ENCODE measurements at places on chromosomes 3 and 15.

DNA sequence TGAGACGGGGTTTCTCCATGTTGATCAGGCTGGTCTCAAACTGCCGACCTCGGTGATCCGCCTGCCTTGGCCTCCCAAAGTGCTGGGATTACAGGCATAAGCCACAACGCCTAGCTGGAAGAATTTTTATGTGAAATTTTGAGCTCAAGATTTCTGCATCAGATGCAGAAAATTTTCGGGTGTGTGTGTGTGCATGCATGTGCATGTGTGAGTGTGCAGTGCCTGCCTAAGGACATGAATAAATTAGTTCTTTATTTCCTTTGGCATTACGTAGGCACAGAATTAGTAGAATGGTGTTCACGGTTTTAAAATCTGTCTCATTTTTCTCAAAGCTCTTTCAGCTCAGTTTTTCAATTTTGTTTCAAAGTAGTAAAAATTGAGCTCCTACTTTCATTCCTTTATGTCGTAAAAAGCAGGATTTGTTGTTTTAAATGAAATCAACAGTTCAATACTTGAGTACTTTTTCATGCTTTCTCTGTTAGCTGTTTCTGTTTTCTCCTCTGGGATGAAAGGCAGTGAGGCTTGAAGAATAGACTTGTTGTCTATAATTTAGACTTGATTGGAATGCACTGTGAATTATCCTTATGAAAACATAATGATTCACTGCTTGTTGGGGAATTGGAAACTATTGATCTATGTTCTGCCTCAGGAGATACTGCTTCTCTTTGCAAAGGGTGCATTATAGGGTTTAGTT lies 23.3 kb upstream of the RAB11A start:
- DNase-seq, result no peak

- no peak for DNase-seq
Measured at GRCh38 chr3:71048948-71049347, 534.6 kb downstream of the FOXP1 start.

DNA sequence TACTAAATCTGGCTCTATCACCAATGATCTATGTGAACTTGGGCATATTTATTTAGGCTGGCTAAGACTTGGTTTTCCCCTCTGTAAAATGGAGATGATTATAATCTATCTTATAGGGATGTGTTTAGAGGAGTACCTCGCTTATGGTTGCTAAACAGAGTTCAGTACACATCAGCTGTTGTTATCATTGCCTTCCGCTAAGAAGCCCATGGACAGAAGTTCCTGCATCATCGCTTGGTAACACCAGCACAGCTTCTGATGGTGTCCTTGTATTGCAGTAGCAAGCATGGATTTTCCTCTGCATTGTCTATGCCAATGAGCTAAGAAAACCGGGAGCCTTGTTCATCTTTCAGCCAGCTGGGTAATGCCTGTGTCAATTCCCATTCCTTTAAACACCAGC lies 73.1 kb upstream of the LRTM1 start:
- no peak for DNase-seq

DNA sequence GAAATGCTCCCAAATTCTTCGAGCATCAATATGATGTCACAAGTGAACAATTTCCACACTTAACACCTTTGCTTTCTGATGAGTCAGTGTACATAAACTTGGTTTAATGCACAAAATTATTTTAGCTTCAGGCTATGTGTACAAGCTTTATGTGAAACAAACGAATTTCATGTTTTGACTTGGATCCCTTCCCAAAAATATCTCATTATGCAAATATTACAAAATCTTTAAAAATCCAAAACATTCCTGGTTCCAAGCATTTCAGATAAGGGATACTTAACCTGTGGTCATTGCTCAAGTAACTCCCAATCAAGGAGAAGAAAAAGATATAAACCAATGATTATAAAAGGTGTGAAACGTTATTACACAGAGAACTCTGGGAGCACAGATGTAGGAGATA lies 25.2 kb downstream of the RAB5A start:
- DNase-seq, result no peak

GRCh38 chr15:95816591-95816990 lies 513.9 kb upstream of the NR2F2 start:
- DNase-seq, result no peak

DNA sequence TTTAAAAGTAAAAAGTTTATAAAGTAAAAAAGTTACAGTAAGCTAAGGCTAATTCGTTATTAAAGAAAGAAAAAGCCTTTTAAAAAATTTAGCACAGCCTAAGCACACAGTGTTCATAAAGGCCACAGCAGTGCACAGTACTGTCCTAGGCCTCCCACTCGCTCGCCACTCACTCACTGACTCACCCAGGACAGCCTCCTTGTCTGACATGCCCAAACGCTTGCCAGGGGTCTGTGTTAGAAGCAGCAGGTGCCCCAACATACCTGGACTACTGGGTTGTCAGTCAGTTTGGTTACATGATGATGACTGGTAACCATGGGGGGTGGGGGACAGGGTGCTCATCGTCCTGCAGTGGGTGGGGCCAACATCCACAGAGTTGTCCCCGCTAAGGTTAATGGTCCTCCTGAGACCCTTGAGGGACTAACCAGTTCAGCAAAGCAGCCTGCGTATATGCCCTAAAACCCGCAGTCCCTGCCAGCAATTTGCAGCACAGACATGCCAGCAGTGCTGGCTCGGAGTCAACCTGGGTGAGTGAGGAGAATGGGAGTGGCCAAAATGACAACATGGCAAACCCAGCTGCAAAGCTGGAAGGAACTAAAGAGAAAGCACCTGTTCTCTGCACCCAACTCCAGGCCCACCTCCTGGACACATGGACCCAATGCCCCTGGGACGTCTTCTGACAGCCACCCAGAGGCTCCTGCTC lies 49.2 kb downstream of the CYFIP1 start:
- no peak for DNase-seq

DNA sequence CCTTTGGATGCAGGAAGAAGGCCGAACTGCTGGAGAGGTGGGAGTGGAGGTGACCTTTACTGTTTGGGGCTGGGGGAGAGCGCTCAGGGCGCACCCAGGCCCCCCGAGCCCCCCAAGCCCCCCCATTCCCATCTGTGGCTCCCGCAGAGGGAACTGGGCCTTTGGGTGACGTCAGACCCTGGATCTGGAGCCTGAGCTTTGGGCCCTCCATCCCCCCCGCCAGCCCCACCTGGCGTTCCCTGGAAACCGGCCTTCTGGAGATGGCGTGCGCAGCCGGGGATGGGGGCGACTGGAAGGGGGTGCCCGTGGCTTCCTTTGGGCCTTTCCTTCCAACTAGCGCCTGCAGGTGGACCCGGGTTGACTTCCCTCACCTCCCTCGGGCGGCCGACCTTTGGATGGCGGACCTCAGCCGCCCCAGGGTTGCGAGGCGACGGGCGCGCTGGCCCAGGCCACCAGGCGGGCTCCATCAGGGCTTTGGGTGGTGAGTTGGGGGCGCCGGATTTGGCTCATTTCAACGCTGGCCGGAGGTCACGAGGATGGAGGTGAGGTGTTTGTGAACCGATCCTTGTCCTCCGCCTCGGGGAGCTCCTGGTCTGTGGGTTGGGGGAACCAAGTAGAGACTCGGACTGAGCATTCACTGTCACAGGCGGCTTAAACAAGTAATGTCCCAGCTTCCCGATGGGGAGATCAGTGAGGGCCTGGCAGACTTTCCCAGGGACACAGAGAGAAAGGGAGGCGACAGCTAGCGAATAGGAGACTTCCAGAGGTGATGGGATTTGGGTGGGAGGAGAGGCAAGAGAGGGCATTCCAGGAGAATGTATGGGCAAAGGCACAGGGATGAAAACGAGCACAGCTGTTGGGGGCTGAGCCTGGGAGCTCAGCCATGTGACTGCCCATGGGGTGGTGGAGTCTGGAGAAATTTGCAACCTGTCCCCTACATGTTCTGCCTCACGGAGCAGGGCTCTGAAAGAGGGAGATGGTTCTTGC lies 709 bp downstream of the SCAMP5 start:
- DNase-seq, result no peak

GRCh38 chr3:133476971-133477375 lies 77.1 kb downstream of the BFSP2 start:
- DNase-seq, result no peak

GRCh38 chr3:11625376-11626083 lies 18.2 kb downstream of the VGLL4 start:
- no peak for DNase-seq

- DNase-seq, result no peak
Measured at GRCh38 chr3:143165211-143165610, 45.6 kb downstream of the CHST2 start.

GRCh38 chr3:123002100-123002748 lies 25.3 kb downstream of the SEMA5B start:
- no peak for DNase-seq

GRCh38 chr15:38304481-38304880 lies 51.8 kb downstream of the SPRED1 start:
- no peak for DNase-seq

GRCh38 chr15:82060817-82061216 lies 15.0 kb upstream of the MEX3B start:
- no peak for DNase-seq

- DNase-seq, result no peak
Measured at GRCh38 chr15:99537344-99537743, 28.4 kb upstream of the MEF2A start.

DNA sequence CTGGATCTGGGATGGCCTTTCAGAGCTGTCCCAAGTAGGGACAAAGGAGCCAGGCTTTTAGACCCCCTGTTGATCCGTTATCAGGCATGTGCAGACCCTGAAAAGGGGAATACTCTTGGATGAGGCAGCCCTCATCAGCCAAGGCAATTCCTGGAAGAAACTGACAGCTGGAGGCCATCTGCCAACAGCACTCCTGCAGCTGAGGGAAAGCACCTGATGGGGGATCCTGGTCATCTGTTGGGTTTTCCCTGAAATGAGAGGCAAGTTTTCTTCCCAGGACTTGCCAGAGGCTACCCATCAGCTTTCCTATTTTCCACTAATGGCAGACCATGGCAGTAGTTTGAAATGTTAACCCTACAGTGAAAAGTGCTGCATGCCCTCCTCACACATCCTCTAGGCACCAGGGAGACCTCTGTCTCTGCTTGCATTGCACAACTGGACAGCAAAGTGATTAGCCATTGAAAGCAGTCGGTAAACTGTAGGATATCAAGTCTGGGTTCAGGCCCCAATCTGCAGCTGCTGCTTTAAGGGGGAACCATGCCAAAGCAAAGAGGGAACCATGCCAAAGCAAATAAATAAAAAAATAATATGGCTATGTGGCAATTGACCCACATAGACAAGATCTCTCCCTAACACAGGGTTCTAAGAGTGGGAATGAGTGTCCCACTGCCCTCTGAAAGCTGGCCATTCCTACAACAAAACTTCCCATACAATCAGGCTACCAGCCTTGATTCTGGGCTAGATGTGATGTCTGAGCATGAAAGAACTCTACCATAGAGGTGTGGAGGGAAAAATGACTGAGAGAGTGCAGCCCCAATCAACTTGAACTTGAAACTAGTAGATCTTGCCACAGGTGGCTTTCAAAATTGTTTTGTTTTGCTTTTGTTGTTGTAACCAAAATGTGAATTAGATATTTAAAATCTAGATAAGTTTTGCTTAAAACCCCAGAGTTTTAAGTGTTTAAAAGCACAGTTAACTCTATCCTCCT lies 232.0 kb upstream of the STT3B start:
- no peak for DNase-seq

- DNase-seq, result peak; percentile 97
Measured at GRCh38 chr3:46867550-46867898, 4.3 kb upstream of the MYL3 start.

DNA sequence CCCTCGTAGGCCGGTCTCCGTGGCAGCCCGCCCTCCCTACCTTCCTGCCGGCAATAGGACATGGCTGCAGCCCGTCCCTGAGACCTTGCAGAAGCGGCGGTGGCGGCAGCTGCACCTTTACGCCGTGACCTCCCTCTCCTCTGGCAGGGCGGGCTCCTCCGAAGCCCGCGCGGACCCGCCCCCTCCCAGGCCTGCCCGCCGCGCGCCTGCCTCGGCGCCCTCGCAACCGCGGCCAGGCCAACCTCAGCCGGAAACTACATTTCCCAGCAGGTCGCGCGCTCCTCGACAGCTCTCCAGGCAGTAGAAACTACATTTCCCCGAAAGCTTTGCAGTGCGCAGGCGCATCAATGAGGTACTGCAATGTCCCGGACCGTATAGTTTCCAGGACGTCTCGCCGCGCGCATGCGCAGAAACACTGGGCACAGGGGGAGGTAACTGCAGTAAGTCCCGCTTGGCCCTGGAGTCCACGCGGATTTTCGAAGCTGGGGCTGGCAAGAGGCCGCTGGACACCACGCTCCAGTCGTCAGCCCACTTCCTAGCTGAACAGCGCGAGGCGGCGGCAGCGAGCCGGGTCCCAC lies at the start of the genes CHCHD4 and TMEM43:
CHCHD4 (minus strand) TSS at position 256 of the 578 bp plus-strand sequence; CDS start at position 62, 194 bp downstream.
TMEM43 (plus strand) TSS at position 438 of the 578 bp plus-strand sequence. CDS start 142 bp downstream, outside the sequence.
- DNase-seq, result peak; percentile 99

GRCh38 chr3:37899101-37899707 lies 37.5 kb downstream of the CTDSPL start:
- DNase-seq, result no peak

GRCh38 chr3:169759256-169759655 lies 5.6 kb downstream of the TERC start:
- DNase-seq, result no peak

DNA sequence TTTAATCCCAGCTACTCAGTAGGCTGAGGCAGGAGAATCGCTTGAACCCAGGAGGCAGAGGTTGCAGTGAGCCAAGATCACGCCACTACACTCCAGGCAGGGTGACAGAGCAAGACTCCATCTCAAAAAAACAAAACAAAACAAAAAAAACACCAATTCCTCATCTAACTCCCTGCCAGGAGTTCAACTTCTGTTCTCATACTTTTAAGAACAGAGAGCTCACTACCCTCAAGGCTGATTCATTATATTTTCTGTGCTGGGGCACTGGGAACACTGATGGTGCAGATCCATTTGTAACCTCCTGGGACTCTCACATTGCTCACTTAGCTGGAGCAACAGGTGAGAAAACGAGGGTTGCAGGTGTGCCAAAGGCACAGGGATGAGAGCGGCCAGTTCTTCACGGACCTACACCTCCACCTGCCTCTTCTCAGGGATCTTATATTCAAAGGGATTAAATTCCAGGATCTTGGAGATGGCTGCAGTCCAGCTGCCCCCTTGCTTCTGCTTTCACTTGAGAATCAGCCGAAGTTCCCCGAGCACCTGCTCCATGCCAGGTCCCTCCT lies 12.3 kb upstream of the CSK start:
- no peak for DNase-seq

DNA sequence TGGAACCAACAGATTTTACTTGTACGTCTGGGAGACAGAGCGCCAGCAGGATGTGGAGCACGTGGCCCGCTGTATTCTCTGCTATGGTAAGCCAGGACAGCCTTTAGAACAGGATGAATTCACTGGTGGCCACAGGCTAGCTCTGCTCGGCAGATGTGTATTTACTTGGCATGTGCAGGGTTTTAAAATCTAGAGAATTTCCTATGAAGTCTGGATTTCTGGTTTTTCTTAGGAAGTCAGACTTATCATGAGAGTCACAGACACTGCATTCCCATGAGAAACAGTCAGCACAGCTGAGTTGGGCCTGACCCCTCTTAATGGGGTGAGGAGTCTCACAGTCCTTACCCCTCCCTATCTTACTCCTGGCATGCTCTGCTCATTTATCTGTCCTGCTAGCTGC lies 84.6 kb upstream of the COL6A5 start:
- DNase-seq, result no peak

GRCh38 chr3:4888913-4889846 lies 90.1 kb upstream of the BHLHE40 start:
- no peak for DNase-seq

- no peak for DNase-seq
Measured at GRCh38 chr3:127458696-127459604, 131.6 kb downstream of the TPRA1 start.

- no peak for DNase-seq
Measured at GRCh38 chr3:34037260-34037659, 238.8 kb downstream of the PDCD6IP start.

GRCh38 chr3:4841776-4842440 lies 137.3 kb upstream of the BHLHE40 start:
- DNase-seq, result no peak

GRCh38 chr3:142951794-142952193 lies 11.7 kb downstream of the PAQR9 start:
- DNase-seq, result no peak

GRCh38 chr3:123781138-123781537 lies 103.0 kb downstream of the MYLK start:
- no peak for DNase-seq
